ENCODE measurements at places on chromosomes 7 and 10.

DNA sequence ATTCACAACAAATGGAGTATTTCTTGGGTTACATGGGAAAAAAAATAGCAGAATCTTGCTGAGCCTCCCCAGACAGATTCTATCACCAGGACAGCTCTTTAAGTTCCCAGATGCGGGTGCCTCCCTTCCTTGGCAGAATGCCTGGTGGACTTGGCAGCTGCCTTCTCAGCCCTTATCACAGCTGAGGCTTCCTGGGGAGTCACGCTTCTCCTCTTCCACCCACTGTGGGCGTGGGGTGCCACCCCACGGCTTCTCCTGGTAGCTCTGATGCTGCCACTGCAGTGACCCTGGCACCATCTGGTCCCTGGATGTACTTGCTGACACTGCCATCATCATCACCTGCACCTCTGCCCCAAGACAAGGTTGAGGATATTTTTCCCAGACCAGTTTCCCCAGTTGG, 16.2 kb upstream of the NME8 start:
- H3K36me3 ChIP-seq: no peaks in the 10 kb centered on the region
- peaks cover 5% of the 10 kb centered on the region for H3K4me1 ChIP-seq
- no peaks in the 10 kb centered on the region for H3K27me3 ChIP-seq
- no peak overlapping the region for H3K4me3 ChIP-seq

- no peak for DNase-seq
- H3K27me3 ChIP-seq: no peaks in the 10 kb centered on the region
- H3K27ac ChIP-seq: no peak overlapping the region
- H3K4me1 ChIP-seq: no peaks in the 10 kb centered on the region
- H3K4me3 ChIP-seq: no peak overlapping the region
These were observed 118.6 kb downstream of the CNTNAP2 start for GRCh38 chr7:146235195-146235594.

- no peaks in the 10 kb centered on the region for H3K27me3 ChIP-seq
- H3K4me3 ChIP-seq: no peak overlapping the region
- H3K36me3 ChIP-seq: no peaks in the 10 kb centered on the region
- H3K27ac ChIP-seq: no peak overlapping the region
These were observed 96.6 kb downstream of the NOC3L start for GRCh38 chr10:94266091-94266490.

DNA sequence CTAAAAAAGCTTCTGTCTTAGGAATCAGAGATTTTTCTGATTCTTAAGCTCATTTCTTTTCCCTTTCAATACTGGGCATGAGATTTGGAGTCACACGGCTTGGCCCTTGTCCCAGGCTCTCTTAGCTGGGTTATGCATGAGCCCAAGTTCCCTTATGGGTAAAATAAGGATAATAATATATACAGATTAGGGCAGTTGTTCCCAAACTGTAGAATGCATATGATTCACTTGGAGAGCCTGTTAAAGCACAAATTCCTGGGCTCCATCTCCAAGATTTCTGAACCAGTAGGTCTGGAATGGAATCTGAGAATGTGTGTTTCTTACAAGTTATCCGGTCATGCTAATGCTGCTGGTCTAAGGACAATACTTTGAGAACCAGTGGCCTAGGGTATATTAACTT, 154.0 kb downstream of the REEP3 start:
- no peak overlapping the region for H3K4me3 ChIP-seq
- H3K36me3 ChIP-seq: no peaks in the 10 kb centered on the region
- no peak overlapping the region for H3K27ac ChIP-seq
- no peaks in the 10 kb centered on the region for H3K27me3 ChIP-seq

- no peak for DNase-seq
- no peak overlapping the region for H3K4me3 ChIP-seq
- no peaks in the 10 kb centered on the region for H3K36me3 ChIP-seq
- H3K4me1 ChIP-seq: no peaks in the 10 kb centered on the region
- no peak overlapping the region for H3K27ac ChIP-seq
These were observed 44.1 kb upstream of the GDF10 start for GRCh38 chr10:47255866-47256265.

Data from transverse colon (tissue), 4 donors.